ENCODE measurements at places on chromosomes 3 and 15.

- peak; percentile 77 for DNase-seq
These were observed 163.3 kb downstream of the CD47 start for GRCh38 chr3:107927361-107928083.

GRCh38 chr3:69787436-69788168 is 48.3 kb downstream of the MITF start:
- no peak for DNase-seq

DNA sequence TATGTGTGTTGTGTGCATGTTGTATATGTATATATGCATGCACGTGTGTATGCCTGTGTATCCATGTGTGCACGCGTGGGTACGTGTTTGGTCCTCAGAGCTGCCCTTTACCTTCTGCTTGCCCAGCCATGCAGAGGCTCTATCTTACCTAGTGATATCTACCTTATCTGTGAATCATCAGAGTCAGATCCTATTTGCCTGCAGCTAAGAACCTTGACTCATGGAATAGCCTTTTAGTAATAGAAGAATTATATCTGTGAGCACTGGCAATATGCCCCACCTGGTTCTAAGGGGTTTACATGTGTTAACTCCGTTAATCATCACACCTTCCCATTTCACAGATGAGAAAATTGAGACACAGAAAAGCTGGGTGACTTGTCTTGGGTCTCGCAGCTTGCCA is 11.0 kb downstream of the PGPEP1L start:
- no peak for DNase-seq

DNA sequence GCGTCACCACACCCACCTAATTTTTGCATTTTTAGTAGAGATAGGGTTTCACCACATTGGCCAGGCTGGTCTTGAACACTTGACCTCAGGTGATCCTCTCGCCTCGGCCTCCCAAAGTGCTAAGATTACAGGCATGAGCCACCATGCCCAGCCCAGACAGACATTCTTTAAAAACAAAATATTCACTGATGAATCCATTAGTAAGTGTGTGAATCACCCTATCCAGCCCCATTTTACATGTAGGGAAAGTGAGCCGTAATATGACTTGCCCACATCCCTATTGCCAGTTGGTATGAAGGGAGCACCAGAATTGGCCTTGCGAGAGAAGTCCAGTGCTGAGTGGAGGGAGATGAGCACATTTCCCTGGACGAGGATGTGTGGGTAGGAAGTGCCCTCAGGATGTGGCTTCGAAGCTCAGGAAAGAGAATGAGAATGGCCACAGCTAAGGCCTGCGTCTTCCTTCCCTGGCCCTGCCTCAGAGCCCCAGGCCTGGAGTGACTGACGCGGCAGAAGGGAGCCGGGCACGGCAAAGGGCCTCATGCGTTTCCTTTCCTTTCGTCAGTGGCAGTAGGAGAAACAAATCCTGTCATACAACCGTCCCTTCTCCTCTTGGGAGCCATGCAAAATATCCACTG is 28.3 kb upstream of the ETV5 start:
- no peak for DNase-seq

- DNase-seq = no peak
These were observed 305.0 kb downstream of the FEZF2 start for GRCh38 chr3:62068337-62068736.

- no peak for DNase-seq
These were observed 8.8 kb downstream of the RTP3 start for GRCh38 chr3:46506526-46506925.

DNA sequence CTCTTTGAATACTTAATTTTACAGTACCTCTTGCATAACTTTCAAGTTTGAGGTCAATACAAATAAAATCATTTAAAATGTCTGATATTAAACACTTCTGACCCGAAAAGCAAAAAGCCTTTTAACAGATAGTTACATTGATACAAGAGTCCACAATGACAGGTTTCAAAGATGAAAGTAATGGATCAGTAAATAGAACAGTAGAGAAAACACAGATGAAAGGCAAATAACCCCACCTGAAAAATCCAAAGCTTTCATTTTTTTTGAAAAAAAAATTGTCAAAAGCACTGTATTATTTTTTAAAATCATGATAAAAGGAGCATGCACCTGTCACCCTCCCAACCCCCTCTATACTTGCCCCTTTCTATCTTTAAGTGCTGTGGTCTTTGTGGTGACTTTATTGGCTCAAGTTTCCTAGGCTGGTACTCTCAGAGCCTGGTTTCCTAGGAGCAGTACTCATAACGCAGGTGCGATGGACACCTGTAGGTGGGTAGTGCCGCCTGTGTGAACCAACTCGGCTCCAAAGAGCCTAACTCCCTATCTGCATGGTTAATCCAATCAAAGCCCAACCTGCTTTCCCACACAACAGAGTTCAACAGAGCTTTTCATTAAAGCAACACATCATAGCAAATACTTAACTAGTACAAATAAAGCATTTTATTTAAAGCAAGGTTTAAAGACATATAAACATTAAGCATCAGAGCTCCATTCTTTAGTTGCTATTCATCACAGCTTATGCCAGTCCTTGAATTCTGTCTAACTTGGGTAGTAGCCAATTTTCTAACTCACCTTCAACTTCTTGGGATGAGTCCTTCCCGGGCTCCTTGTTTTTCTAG is 32.2 kb downstream of the LIPC start:
- DNase-seq = no peak

DNA sequence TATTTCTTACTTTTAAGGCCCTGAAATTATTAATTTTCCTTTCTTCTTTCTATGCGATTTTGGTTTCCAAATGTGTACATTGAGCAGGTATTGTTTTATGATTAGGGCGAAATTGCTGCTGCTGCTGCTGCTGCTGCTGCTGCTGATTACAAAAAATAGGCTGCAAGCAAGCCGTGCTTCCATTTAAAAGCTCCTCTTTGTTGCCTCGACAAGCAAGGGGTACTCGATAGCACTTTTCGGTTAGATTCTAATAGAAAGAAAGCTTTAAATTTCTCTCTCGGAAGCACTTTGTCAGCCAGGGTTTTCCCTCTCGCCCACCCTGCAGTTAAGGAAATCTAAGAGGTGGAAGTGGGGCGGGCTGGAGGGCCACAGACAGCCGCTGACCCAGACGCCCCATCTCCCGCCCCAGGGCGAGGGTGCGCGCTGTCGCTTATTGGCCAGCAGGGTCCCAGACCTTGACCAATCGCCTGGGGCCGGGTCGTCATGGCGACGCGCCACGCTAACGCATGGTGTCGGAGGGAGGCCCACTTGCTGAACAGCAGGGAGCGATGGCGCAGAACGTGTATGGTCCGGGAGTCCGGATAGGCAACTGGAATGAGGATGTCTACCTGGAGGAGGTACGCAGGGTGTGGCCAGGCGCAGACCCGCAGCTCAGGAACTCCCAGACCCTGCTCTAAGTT is at the start of gene CFAP161:
TSS of gene CFAP161 (plus strand) at position 489 of the 680 bp plus-strand sequence. CDS start at position 549, 60 bp downstream.
- peak; percentile 96 for DNase-seq

DNA sequence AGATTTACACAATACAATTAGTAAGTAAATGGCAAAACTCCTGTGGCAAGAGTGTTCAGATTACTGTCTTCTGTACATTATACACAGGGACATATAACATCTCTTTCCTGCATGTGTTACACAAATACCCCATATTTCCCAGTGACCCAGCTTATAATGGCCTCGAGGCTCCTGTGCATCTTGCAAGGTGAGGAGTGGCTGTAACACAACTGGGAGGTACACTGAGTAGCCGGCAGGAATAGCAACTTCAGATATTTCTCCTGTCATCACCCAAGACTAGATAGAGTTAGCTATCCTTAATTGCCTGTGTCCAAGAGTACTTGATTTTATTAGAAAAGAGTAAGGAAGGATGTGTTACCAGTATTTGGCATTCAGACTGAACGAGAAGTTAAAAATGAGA is 5.6 kb downstream of the GMPS start:
- no peak for DNase-seq

GRCh38 chr3:24810881-24811280 is 316.2 kb upstream of the THRB start:
- no peak for DNase-seq

GRCh38 chr3:125166599-125167136 is 45.9 kb downstream of the SLC12A8 start:
- DNase-seq = no peak

Data from nephron progenitor cell (in vitro differentiated cells).